Central memory CD8-positive, alpha-beta T cell (primary cell): ENCODE measurements at places on chromosomes 5 and 9.

GRCh38 chr5:132667761-132668705, 5.8 kb upstream of the IL4 start:
- no peak for DNase-seq

DNA sequence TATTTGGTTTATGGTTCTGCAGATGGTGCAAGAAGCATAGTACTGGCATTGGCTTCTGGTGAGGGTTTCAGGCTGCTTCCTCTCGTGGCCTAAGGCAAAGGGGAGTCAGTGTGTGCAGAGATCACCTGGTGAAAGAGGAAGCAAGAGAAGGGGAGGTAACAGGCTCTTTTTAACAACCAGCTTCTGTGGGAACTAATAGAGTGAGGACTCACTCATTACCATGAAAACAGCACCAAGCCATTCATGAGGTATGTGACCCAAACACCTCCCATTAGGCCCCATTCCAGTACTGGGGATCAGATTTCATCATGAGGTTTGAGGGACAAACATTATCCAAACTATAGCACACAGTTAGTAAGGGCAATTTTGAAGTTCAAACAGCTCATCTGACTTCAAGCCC, 263.5 kb downstream of the TMEM38B start:
- DNase-seq: no peak

- no peak for DNase-seq
Observed at GRCh38 chr5:133829786-133830185, 138.6 kb downstream of the C5orf15 start.

DNA sequence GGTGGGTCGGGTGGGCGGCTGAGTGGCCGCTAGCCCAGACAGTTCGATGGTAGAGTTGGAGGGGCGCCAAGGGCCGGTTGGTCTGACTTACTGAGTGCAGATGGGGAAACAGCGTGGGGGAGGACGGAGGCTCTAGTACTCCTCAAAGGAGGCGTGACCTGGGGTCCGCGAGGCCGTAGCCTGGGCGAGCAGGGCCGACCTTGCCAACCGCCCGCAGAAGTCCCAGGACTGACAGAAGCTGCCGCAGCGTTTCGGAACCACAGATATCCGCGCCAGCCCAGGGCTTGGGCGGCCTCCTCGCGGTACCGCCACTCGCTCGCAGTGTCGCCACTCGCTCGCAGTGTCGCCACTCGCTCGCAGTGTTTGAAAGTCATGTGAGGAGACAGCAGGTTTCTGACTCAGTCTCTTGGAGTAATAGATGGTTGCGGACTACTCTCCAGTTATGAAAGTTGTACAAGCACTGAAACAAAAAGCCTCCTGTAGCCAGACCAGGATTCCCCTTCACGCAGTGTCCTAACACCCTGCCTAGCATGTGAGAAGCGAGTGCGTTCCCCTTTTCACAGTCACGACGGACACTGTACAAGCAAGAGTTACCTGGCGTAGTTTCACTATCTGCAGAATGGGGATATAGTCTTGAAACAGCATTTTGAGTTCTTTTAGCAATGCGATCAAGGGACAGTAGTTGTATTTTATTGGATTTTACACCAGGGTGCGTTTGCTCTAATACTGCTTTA, 674 bp downstream of the TMEM38B start:
- DNase-seq: peak; percentile 36

- DNase-seq: peak; percentile 11
Observed at GRCh38 chr5:126499853-126500342, 76.7 kb downstream of the GRAMD2B start.

GRCh38 chr5:150612405-150612804, 28.1 kb upstream of the SYNPO start:
- no peak for DNase-seq
